ENCODE measurements at places on chromosomes 3 and 15.

- DNase-seq, result no peak
Observed at GRCh38 chr3:64143409-64144130, 81.7 kb downstream of the PRICKLE2 start.

- DNase-seq, result no peak
Observed at GRCh38 chr3:110459021-110459420, 612.6 kb upstream of the NECTIN3 start.

- no peak for DNase-seq
Observed at GRCh38 chr3:55963601-55964000, 476.5 kb upstream of the WNT5A start.

- no peak for DNase-seq
Observed at GRCh38 chr15:45228931-45229330, 23.1 kb upstream of the SLC28A2 start.

GRCh38 chr15:91055548-91056331 is 33.3 kb upstream of the VPS33B start:
- peak; percentile 8 for DNase-seq

- DNase-seq, result no peak
Observed at GRCh38 chr15:101504866-101505609, 15.5 kb upstream of the PCSK6 start.

DNA sequence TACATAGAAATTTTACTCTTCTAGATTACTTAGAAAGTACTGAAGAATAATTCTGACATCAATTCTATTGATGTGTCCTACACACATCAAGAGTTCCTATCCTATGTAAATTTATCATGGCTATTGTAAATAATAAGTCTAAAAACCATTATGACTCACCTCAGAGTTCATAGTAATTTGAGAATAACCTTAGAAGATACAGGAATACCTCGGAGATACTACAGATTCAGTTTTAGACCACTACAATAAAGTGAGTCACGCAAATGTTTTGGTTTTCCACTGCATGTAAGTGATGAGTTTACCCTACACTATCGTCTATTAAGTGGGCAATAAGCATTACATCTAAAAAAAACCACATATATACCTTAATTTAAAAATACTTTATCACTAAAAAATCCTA is 74.8 kb downstream of the NR1I2 start:
- no peak for DNase-seq

- DNase-seq, result no peak
Observed at GRCh38 chr15:67495585-67495984, 25.3 kb upstream of the C15orf61 start.

DNA sequence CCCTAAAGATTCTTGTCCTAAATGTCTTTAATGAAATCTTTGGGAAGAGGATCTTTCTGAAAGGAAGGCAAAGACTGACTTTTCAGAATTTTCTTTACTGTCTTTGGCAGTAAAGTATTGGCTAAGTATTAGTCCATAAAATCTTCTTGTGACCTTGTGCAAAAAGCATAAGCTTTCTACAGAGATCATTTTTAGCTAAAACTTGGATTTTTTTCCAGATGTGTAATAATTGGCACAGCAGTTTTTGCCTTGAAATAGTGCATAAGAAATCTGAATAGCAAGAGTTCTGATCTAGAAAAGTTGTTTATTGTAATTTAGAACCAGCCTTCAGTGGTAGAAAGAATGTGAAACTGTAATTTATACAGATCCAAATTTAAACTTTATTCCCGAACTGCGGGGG is 122.8 kb upstream of the CGNL1 start:
- no peak for DNase-seq

- DNase-seq, result no peak
Observed at GRCh38 chr15:66138892-66139590, 114.5 kb downstream of the MEGF11 start.

- no peak for DNase-seq
Observed at GRCh38 chr3:59245300-59245858, 195.6 kb upstream of the CFAP20DC start.

GRCh38 chr3:138442433-138442832 is 8.0 kb downstream of the ESYT3 start:
- no peak for DNase-seq
